ENCODE measurements at places on chromosomes 1 and 21.

- DNase-seq, result no peak
These were observed 58.8 kb downstream of the KCNK1 start for GRCh38 chr1:233672732-233673131.

DNA sequence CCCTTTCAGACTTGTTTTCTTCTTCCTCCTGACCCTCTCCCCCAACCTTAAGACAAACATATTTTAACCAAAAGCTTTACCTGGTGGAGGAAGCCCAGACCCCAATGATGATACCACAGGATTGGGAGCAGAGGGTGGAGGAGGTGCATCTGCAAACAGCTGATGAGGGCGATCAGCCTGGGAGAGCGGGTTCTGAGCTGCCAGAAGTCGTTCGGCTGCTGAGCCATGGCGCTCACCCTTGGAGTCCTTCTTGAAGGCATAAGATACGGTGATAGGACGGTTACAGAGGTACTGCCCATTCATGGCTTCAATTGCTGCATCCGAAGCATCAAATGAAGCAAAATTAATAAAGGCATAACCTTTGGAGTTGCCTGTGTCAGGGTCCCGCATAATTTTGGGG is 1.3 kb downstream of the SF3B4 start:
- no peak for DNase-seq

- DNase-seq, result no peak
These were observed 21.5 kb downstream of the OLIG2 start for GRCh38 chr21:33047231-33047630.

GRCh38 chr1:220711056-220711809 is 21.1 kb downstream of the C1orf115 start:
- DNase-seq, result no peak

GRCh38 chr1:64877151-64877550 is 89.2 kb downstream of the JAK1 start:
- no peak for DNase-seq

GRCh38 chr1:244576259-244576892 is 76.5 kb upstream of the DESI2 start:
- DNase-seq, result no peak

- DNase-seq, result no peak
These were observed 642.7 kb downstream of the NPHP4 start for GRCh38 chr1:5349526-5349925.

DNA sequence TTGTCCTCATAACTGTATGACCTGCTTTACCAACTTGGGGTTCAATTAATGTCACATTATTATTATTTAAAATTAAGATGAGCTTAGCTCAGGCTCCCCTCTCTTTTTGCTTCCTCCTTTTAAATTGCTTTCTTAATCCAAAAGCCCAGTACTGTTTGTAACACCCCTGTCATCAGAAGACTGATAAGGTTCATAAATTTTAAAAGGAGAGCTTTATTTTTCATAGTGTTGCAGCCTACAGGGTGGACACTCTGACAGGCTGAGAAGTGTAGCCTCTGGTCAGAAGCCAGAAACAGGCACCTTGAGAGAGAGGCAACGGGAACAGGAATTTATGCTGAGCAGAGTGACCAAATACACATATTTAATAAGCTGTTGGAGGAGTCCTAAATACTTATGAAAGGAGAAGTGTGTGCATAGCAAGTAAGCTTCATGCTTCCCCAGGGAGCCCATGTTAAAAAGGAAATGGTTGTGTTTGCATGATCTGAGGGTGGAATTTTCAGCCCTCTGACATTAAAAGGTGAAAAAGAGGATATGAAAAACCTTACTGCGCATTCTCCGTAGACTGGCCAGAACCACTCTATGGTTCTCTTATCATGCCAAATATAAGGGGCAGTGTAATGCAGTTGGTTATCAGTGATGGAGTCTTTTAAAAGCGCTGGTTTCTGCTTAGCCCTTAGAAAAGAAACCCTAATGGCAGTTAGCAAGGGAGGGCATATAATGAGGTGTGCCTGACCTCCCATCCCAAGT is 30.5 kb upstream of the FGGY start:
- DNase-seq, result no peak

DNA sequence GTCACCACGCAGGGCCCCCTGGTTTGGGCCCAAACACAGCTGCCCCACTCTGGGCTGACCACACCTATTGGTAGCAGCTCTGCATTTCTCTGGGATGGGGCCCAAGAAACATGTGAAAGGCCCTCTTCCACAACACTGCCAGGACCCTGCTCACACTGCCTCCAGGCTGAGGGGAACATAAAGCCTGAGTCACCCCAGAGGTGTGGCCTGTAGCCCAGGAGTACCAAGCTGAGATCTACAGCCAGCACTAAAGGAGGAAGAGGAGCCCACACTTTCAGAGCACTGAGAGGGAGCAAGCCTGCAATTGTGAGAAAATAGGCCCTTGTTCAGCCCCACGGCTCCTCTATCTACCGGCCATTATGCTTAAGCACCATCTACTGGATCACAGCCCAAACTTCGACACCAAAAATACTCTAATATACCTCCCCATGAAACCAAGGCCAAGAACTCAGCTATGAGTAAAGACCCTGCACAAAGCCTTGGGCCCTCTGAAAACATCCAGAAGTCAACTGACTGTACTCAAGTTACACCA is 14.4 kb upstream of the OR2T10 start:
- no peak for DNase-seq

DNA sequence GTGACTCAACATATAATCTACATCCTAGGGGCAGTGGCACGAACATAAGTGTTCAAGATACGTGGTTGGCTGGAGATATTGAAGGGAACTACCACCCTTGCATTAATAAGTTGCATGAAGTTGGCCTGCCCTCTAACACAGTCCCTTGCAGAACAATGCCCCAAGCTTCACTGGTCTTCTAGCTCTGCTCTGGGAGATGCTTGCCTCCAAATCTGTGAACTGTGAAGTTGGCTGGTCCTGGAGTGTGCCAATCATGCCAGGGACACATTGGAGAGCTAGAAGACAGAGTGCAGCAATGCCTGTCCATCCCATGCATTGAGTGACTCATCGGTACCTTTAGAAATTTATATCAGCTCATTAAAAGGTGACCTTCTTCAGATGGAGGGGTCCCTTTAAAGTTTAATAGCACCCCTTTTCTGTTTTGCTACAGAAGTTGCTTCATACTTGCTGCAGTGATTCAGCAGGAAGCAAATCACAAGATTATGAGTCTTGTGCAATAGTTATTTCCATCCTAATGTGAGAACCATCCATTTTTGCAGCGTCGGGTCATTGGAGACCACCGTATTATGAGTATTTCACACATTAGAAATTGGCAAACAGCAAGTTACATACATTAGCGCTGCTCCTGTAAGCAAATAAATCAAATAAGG is 55.2 kb upstream of the KAZN start:
- no peak for DNase-seq

DNA sequence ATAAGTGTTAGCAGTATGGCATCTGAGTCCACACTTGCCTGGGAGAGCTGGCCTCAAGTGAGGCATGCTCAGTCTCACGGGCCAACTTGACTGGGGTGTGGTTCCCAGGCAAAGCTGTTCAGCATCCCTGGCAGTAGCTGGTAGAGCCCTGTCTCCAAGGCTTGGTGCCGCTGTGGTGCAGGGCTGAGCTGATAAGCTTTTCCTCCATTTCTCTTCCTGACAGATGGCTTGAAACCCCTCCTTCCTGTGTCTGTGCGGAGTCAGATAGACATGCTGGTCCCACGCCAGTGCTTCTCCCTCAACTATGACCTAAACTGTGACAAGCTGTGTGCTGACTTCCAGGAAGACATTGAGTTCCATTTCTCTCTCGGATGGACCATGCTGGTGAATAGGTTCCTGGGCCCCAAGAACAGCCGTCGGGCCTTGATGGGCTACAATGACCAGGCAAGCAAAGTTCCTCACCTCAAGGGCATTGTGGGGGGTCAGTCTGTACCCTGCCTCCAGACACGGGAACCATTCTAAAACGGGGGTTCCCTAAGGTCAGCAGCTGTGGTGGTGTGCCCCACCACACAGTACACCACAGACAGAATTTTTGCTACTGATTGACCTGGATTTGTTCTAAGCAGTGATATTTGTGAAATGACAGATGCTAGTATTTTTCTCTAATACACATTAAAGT is 13.7 kb upstream of the MIIP start:
- DNase-seq, result no peak

DNA sequence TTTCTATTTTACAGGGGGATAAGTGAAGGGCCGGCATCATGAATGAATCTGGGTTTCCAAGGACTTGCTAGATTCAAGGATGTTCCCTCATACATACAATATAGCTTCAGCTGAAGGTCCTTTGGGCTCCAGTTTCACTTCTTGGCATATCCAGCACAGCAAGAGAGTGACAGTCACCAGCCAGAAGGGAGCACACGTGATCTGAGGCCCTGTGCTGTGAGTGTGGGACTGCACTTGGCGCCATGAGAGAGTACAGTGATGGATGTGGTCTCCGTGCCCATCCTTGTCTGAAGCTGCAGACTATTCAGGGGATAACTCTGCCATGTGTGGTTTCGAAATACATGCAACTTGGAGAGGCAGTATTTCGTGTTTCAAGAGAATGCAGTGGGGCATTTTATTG is 159.7 kb upstream of the DSCAM start:
- DNase-seq, result no peak

- DNase-seq, result no peak
These were observed 103.5 kb upstream of the CD55 start for GRCh38 chr1:207217778-207218511.

- no peak for DNase-seq
These were observed 315.4 kb downstream of the MATN1 start for GRCh38 chr1:30407865-30408580.

GRCh38 chr1:95311014-95311413 is 77.0 kb downstream of the RWDD3 start:
- no peak for DNase-seq

DNA sequence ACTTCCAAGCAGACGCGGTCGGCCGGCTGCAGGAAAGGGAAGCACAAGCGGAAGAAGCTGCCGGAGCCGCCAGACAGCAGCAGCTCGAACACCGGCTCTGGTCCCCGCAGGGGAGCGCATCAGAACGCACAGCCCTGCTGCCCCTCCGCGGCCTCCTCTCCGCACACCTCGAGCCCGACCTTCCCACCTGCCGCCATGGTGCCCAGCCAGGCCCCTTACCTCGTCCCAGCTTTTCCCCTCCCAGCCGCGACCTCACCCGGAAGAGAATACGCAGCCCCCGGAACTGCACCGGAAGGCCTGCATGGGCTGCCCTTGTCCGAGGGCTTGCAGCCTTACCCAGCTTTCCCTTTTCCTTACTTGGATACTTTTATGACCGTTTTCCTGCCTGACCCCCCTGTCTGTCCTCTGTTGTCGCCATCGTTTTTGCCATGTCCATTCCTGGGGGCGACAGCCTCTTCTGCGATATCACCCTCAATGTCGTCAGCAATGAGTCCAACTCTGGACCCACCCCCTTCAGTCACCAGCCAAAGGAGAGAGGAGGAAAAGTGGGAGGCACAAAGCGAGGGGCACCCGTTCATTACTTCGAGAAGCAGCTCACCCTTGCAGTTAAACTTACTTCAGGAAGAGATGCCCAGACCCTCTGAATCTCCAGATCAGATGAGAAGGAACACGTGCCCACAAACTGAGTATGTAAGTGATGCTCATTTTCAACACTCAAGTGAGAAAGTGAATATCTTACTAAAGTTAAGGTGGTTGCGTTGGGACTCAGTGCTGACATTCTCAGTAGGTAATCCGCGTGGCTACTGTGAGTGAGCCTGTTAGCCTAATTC is 25.5 kb downstream of the UTS2 start:
- no peak for DNase-seq

GRCh38 chr1:229714306-229714705 is 88.3 kb downstream of the URB2 start:
- DNase-seq, result no peak

DNA sequence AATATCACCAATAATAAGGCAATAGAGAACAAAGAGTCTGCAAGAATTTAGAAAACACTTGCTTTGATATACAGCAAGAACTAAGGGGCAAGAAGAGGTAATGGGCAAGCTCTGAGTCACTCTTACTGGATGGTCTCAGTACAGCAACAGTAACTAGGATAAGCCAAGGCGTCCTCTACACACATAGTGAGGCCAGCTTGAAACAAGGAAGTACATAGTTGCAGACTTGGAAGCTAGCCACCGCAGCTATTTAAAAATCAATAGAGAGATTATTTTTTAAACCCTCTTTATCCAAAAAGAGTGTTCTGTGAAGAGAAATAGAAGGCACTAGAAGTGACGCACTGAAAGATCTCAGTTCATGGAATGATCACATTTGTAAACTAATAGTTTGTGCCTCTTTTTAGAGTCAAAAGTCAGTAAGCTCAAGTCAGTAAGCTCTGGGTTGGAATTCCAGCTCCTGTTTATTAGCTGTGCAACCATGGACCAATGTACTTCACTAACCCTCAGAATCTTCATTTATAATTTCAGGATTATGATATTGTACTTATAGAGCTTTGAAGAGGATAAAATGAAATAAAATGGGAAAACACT is 118.6 kb downstream of the AKT3 start:
- DNase-seq, result no peak

DNA sequence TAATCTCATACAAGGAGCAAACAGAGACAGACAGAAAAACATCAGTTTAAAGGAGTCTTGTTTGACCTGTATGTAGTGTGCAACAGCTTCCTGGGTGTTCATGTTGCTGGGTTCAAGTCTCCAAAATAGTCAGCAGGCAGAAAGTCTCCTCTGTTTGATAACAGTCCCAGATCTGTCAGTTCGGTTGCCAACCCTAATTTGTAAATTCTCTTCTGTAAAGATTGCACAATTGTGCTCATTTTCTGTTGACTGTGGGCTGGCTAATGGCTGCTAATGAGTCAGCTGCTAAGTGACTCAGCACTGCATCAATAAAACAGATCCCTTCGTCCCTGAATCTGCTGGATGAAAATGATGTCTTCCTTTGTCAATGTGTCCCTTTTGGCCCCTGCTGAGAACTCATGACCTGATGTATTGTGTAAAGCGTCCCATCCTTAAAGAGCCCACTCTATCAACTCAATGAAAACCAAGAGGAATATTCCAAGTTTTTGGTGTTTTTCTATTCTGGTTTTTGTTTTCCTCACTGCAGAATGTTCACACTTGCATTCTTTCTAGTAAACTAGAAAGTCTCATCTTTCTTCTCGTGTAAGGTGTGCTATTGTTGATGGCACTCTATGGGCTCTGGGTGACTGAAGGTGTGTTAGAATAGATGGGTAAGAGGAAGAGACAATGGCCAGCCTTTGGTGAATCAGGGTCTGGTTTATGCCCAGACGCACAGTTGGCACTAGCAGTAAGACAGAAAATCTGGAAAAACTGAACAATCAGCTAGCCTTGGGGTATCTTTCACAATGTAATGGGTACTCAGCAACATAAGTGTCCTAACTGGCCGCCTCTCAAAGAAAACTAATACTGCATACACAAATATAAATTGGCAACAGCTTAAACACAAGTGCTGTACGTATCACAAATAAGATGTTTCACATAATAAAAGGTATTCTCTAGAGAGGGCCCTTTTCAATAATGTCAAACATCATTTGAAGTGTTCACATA is 75.1 kb upstream of the SIPA1L2 start:
- no peak for DNase-seq

GRCh38 chr21:26207021-26207420 is 36.5 kb upstream of the APP start:
- no peak for DNase-seq
